Type B pancreatic cell (in vitro differentiated cells): ENCODE measurements at places on chromosomes 1 and 21. TPM values are rescaled to one million over a fixed set of nuclear protein-coding genes. Genes with fewer than 3 reads are reported as not detected.

DNA sequence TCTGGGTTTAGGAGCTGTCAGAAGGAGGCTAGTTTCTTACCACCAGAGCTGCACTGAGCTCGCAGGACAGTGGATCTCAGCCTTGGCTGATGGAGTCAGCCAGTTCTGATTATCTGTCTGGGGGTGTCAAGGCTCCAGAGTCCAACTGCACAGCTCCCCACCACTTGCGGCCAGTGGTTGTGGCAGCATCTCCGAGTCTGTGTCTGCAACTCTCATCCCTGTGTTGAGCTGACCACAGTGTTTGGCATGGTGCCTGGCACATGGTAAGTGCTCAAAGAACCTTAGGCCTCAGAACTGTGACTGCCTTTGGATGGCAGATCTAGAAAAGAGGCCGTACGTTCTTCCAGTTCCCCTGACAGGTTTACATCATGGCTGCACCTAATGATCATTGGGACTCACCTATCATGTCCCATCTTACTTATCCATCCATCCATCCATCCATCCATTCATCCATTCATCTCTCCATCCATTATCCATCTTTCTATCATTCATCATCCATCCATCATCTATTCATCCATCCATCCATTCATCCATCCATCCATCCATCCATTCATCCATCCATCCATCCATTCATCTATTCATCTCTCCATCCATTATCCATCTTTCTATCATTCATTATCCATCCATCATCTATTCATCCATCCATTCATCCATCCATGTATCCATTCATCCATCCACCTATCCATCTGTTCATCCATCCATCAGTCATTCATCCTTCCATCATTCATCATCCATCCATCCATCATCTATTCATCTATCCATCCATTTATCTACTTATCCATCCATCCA lies 114.5 kb downstream of the CRYAA start:
- no peaks in the 10 kb centered on the region for H3K27me3 ChIP-seq
- no peak for DNase-seq
- H3K4me1 ChIP-seq: peaks cover 14% of the 10 kb centered on the region
- no peaks in the 10 kb centered on the region for H3K36me3 ChIP-seq

Gene FCRL5
- total RNA-seq: 0.24 TPM in 1 of 2 replicates, not detected in the other

- H3K36me3 ChIP-seq: no peaks in the 10 kb centered on the region
- H3K4me3 ChIP-seq: no peak overlapping the region
- peak overlapping the region; percentile 43 for H3K27ac ChIP-seq
- peaks cover 9% of the 10 kb centered on the region for H3K4me1 ChIP-seq
Measured at GRCh38 chr1:151998611-151999362, 5.1 kb upstream of the S100A10 start.

GRCh38 chr1:42936309-42937078 lies 22.2 kb downstream of the SLC2A1 start:
- peaks cover 16% of the 10 kb centered on the region for H3K27me3 ChIP-seq
- peaks cover 43% of the 10 kb centered on the region for H3K36me3 ChIP-seq
- peak overlapping the region; percentile 95 for H3K27ac ChIP-seq
- peaks cover 54% of the 10 kb centered on the region for H3K4me1 ChIP-seq
- no peak for DNase-seq

Gene WDTC1
- total RNA-seq: 33.7 and 35.1 TPM in 2 replicates

- peaks cover 18% of the 10 kb centered on the region for H3K36me3 ChIP-seq
- peak overlapping the region; percentile 64 for H3K27ac ChIP-seq
- peak; percentile 44 for DNase-seq
- H3K27me3 ChIP-seq: no peaks in the 10 kb centered on the region
- H3K4me1 ChIP-seq: no peaks in the 10 kb centered on the region
Measured at GRCh38 chr1:15939181-15940109, 36.5 kb downstream of the ZBTB17 start.

DNA sequence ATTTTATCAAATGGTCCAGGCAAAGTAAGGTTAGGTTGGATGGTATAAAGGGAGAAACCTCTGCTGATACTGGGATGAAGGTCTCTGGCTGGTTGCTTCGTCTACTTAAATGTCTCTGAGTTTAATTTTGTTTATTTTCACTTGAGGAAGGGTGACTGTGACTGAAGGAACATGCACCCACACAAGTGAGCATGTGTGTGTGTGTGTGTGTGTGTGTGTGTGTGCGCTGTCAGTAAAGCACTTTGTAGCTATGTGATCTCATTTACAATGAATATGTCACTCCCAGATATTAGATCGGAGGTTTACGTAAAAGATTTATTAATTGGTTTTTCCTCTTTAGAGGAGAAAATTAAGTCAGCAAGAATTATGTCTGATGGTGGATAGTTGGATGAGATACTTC lies 4.4 kb downstream of the FOXD2 start:
- no peak for DNase-seq
- peaks cover 3% of the 10 kb centered on the region for H3K27me3 ChIP-seq
- no peak overlapping the region for H3K27ac ChIP-seq
- peaks cover 20% of the 10 kb centered on the region for H3K4me1 ChIP-seq

DNA sequence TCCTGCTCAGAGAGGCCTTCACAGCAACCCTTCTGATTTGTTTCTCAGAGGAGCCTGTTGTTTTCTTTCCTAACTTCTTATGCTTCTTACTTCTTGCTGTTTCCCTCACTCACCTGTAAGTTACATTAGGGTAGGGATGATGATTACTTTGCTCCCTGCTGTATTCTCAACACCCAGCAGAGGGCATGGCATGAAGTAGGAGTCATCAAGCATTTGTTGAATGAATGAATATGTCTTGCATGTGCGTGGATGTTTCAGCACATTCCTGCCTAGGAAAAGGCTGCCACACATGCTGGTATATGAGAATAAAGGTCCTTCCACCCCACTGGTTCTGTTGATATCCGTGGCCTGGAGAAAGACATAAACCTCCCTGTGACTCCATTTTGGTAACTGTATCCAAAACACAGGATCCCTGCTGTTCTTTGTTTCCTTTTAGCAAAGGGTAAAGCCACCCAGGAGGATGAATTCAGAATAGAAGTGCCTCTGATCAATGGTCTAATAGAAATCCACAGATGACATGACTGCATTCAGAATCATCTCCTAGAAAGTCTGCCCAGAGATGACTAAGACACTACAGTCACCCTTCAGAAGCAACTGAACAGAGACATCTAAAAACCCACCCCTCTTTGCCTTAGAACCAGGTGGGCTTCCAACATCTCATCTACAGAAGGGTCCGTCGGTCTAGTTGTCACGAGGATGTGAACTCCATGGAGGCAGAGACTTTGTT lies 168.8 kb downstream of the ZSCAN20 start:
- no peaks in the 10 kb centered on the region for H3K36me3 ChIP-seq
- H3K4me3 ChIP-seq: no peak overlapping the region
- peaks cover 41% of the 10 kb centered on the region for H3K27me3 ChIP-seq
- no peaks in the 10 kb centered on the region for H3K4me1 ChIP-seq
- no peak for DNase-seq
- no peak overlapping the region for H3K27ac ChIP-seq

Gene RPE65
- 0.14 TPM in 1 of 2 replicates, not detected in the other for total RNA-seq

Gene EDN2
- 0.24 and 1.0 TPM in 2 replicates for total RNA-seq

DNA sequence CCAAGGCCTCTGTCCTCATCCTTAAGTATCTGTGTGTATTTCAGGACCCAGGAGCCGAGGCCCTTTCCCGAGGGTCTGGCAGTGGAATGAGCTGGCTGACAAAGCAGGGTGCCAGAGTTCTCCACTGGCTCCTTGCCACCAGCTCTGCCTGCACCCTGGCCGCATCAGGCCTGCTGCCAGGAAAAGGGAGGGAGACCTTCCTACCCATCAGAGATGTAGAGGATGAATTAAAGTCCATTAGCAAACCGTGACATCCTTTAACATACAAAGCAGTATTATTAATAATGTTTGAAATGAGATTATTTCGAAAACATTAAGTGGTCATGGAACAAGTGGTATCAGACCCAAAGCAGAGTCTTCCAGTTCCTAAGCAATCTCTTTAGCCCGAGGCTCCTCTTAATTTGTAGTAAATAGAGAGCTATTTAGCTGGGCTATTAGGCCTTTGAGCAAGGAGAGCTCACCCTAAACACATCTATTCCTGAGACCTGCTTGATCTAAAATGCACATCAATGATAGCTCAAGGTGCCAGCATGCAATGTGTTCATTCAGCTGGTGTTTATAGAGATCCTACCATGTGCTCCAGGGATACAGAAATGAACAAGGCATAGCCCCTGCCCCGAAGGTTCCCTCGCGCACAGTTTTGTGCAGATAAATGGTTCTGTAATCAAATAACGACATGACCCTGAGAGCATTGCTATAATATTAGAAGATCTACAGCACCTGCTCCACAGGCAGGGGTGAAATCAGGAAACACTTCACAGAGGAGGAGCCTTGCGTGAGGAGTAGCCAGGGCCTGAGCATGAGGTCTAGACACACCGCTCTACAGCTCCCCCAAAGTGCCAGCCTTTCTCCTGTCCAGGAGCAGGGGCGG lies 44.0 kb downstream of the FAM163A start:
- DNase-seq: no peak
- H3K4me3 ChIP-seq: no peak overlapping the region
- peaks cover 5% of the 10 kb centered on the region for H3K27me3 ChIP-seq
- H3K36me3 ChIP-seq: no peaks in the 10 kb centered on the region
- peaks cover 18% of the 10 kb centered on the region for H3K4me1 ChIP-seq

Gene TSPAN2
- total RNA-seq: 29.6 and 32.4 TPM in 2 replicates

DNA sequence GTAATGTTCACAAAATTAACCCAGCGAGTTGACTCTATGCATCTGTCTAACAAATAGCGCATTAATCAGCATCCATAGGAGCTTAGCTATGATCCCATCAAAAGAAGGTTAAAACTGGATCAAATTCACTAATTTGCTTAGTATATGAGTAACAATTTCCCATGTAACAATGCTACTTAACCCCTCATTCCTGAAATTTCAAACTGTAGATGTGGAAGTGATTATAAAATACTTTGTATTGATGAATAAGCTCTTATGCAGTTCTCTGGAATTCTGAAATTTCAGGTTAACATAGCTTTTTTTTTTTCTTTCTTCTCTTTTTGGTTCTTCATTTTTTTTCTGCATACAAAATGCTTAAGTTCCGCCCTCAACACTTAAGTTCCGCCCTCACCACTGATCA lies 1272.7 kb downstream of the KCNT2 start:
- no peak overlapping the region for H3K4me3 ChIP-seq
- DNase-seq: no peak
- H3K36me3 ChIP-seq: no peaks in the 10 kb centered on the region
- no peak overlapping the region for H3K27ac ChIP-seq
- H3K27me3 ChIP-seq: no peaks in the 10 kb centered on the region

Gene CRP
- 0.52 TPM in 1 of 2 replicates, not detected in the other for total RNA-seq

Gene FNBP1L
- 74.7 and 119 TPM in 2 replicates for total RNA-seq

DNA sequence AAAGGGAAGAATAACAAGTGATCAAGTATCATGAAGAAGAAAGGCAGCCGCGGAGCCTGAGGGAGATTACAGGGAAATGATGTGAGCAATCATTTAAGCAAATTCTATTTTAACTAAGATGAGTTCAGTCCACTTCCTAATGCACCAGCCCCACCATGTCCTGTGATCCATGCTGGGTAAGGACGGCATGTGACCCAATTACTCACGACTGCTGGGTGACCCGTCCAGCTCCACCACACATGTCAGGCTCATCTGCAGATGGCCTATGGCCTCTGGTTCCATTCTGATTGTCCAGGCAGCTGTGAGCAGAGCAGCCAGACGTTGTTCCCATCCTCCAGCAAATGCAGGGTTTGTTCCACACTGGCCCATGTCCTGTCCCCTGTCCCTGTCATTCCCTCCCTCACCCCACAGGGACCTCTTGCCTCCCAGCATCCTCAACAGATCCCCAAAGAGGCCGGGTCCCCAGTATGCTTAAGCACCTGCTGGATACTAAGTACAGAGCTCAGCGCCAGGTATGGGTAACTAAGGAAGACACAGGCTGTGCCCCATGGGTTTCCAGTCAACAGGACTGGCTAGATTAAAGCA lies 87.9 kb downstream of the MATN1 start:
- peaks cover 22% of the 10 kb centered on the region for H3K27me3 ChIP-seq
- no peaks in the 10 kb centered on the region for H3K36me3 ChIP-seq
- H3K4me3 ChIP-seq: no peak overlapping the region
- DNase-seq: no peak
- H3K27ac ChIP-seq: no peak overlapping the region
- H3K4me1 ChIP-seq: peaks cover 24% of the 10 kb centered on the region

DNA sequence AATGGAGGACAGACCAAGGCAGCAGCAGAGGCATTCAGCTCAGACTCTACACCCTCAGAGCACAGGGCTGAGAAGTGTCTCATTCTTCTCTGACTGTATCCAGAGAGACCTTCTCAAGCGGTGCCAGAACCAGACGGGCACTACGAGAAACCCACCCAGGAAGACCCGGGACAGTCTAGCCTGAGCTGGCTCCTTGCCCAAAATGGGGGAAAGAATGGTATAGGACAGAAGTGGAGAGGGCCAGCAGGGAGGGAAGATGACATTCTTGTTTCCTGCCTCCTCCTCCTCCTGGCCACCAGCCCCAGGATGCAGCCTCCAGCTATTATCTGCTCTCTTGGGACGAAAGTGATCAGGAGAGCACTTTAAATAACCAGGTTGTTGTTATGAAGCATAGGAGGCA lies 22.6 kb upstream of the PRELP start:
- no peak overlapping the region for H3K27ac ChIP-seq
- DNase-seq: no peak
- H3K36me3 ChIP-seq: no peaks in the 10 kb centered on the region
- H3K4me3 ChIP-seq: no peak overlapping the region
- peaks cover 27% of the 10 kb centered on the region for H3K27me3 ChIP-seq

- H3K4me1 ChIP-seq: no peaks in the 10 kb centered on the region
- H3K27ac ChIP-seq: no peak overlapping the region
- no peak for DNase-seq
- H3K4me3 ChIP-seq: no peak overlapping the region
Measured at GRCh38 chr1:214583824-214584554, 19.0 kb upstream of the CENPF start.

- peaks cover 31% of the 10 kb centered on the region for H3K36me3 ChIP-seq
- H3K4me3 ChIP-seq: no peak overlapping the region
- no peak for DNase-seq
- peaks cover 5% of the 10 kb centered on the region for H3K4me1 ChIP-seq
- H3K27ac ChIP-seq: peak overlapping the region; percentile 1
Measured at GRCh38 chr1:183543619-183544204, 46.5 kb downstream of the NCF2 start.

DNA sequence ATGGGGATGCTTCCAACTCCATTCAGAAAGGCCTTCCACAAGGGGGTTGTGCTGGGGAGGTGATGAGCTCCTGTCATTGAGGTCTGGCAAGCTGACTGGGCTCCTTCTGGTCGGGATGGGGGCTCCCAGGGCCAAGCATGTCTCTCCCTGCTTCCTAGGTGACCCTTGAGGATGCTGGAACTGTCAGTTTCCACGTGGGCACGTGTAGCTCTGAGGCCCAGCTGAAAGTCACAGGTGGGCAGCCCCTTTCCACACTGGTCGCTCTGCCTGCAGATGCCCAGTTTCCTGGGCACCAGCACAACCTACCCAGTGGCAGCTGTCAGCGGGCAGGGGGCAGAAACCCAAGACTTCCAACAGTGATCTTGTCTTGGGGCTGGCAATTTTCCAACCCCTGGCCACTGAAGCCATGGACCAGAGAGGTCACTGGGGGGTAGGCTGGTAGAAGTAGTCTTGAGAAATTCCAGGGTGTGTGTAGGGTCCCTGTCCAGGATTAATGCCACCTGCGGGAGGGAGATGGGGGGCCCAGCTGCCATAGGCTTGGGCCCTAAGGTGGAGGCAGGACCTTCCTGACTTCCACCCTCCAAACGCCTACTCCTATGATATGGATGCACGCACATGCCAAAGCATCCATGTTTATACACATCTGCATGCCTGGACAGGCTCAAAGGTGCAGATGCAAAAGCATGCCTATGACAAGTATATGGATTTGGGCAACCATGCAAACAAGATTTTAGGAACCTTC lies 97.1 kb downstream of the TRIM11 start:
- H3K4me3 ChIP-seq: no peak overlapping the region
- no peaks in the 10 kb centered on the region for H3K4me1 ChIP-seq
- peaks cover 14% of the 10 kb centered on the region for H3K36me3 ChIP-seq
- peak; percentile 55 for DNase-seq

Gene LRRC8B
- total RNA-seq: 12.2 and 13.1 TPM in 2 replicates

Gene SLC5A3
- total RNA-seq: 11.9 and 28.8 TPM in 2 replicates

Gene RIMS3
- 2.0 and 4.2 TPM in 2 replicates for total RNA-seq
